Cortex of kidney (tissue), 1 donor: ENCODE measurements at places on chromosomes 13 and 19.

DNA sequence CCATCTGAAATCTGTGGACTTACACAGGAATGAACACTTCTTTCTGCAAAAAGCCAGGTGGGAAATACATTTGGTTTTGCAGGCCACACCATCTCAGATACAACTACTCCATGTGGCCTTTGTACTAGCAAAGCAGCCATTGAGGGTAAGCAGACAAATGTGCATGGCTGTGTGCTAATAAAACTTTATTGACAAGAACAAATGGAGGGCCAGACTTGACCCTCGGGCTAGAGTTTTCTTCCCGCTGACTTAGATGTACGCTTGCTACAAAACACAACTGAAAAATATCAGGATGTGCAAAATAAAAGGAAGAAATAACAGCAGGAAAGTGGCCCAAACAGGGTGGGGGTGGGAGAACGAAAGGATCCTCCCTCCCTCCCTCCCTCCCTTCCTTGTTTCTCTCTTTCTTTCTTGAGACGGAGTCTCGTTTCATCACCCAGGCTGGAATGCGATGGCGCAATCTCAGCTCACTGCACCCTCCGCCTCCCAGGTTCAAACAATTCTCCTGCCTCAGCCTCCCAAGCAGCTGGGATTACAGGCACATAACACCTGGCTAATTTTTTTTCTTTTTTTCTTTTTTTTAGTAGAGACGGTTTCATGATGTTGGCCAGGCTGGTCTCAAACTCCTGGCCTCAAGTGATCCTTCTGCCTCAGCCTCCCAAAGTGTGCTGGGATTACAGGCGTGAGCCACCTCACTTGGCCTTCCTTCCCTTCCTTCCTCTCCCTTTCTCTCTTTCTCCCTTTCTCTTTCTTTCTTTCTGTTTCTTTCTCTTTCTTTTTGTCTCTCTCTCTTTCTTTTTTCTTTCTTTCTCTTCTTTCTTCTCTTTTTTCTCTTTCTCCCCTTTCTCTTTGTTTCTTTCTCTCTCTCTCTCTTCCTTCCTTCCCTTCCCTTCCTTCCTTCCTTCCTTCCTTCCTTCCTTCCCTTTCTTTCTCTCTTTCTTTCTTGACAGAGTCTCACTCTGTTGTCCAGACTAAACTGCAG lies 29.3 kb downstream of the CCL25 start:
- DNase-seq: no peak

GRCh38 chr13:100860866-100861265 lies 186.3 kb upstream of the TMTC4 start:
- no peak for DNase-seq

DNA sequence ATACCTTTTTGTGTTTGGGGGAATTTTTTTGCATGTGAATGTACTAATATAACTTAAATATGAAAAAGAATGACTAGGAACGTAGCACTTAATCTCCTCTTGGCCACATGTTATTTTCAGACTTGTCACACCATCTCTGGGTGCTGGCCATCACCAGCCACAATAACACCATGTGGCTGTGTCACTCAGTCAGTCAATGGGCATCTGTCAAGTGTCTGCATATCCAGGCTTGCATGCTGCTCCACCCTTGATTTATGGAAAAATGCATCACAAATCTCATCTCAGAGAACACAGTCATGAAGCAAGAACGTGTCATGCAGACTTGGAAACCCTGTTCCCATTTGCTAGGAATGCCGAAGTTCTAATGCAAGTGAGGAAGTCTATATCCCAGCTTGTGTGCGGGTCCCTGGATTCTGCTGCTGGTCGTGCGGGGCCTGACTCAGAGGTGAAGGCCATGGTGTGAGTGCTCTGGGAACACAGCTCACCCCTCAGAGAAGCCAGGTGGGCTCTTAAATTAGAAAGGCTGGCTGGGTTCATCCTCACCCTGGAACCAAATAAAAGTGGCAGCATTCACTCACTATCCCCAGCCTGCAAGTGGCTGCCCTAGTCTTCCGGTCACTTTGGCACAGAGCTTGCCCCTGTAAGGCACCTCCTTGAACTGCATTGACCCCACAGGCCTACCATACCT lies 53.6 kb upstream of the ARHGEF7 start:
- no peak for DNase-seq

- no peak for DNase-seq
These were observed at the start of gene ARHGEF7 for GRCh38 chr13:111115061-111115964. Gene ARHGEF7 (plus strand): TSS chr13:111115310. CDS start chr13:111115527, 217 bp downstream.

DNA sequence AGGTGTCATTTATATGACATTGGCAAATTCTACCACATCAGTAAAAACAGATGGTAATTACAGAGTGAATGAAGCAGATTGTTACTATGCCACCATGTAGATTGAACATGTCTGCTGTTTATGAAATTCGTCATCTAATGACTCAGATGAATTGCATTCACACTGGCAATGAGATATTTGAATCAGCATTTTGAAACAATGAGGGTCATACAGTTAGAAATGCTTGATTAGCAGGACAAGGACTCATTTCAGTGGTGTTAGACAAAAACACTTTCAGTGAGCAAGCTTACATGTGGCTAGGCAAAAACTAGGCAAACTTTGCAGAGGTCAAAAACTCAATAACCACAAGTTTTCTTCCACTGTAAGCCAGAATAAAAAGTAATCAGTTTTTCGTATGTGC lies 1165.0 kb downstream of the SLITRK1 start:
- no peak for DNase-seq
